Posterior vena cava (tissue), 2 donors: ENCODE measurements at places on chromosomes 7 and 10. TPM values are rescaled to one million over a fixed set of nuclear protein-coding genes. Genes with fewer than 3 reads are reported as not detected.

The HKDC1 gene
- 0.05 TPM for total RNA-seq

The STRIP2 gene
- total RNA-seq, result 0.33 TPM

The LUC7L2 gene
- 77.5 TPM for total RNA-seq

The WEE2 gene
- total RNA-seq, result not detected

The TEX47 gene
- total RNA-seq, result not detected

The SLC26A5 gene
- total RNA-seq, result not detected
